ENCODE measurements at places on chromosomes 4 and X. TPM values are rescaled to one million over a fixed set of nuclear protein-coding genes. Genes with fewer than 3 reads are reported as not detected.

HERC5 gene
- total RNA-seq, result 3.5 TPM

DNA sequence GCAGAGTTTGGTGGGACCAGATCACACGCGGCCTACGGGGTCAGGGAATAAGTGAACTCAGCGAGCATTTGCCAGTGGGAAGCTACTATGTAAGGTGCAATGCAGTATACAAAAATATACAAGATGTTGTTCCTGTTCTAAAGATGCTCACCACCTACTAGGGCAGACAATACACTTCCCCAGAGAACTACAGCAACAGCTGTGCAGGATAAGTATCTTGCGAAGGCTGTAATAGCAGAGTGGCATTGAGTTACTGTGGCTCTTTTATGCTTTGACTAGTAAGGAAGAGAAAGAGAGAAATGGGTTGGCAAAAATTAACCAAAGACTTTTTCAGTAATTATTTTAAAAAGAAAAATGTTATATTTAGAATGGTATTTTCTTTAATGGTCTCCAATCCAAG, 61.2 kb downstream of the CDS1 start:
- peaks cover 15% of the 10 kb centered on the region for H3K4me1 ChIP-seq
- peaks cover 14% of the 10 kb centered on the region for H3K36me3 ChIP-seq
- H3K27ac ChIP-seq, result no peak overlapping the region
- DNase-seq, result no peak
- H3K4me3 ChIP-seq, result no peak overlapping the region

- DNase-seq, result no peak
- H3K36me3 ChIP-seq, result no peaks in the 10 kb centered on the region
- H3K4me3 ChIP-seq, result no peak overlapping the region
- H3K4me1 ChIP-seq, result no peaks in the 10 kb centered on the region
Observed at GRCh38 chrX:25659317-25659716, 478.8 kb upstream of the MAGEB18 start.

RNF150 gene
- total RNA-seq, result 23.1 TPM

DNA sequence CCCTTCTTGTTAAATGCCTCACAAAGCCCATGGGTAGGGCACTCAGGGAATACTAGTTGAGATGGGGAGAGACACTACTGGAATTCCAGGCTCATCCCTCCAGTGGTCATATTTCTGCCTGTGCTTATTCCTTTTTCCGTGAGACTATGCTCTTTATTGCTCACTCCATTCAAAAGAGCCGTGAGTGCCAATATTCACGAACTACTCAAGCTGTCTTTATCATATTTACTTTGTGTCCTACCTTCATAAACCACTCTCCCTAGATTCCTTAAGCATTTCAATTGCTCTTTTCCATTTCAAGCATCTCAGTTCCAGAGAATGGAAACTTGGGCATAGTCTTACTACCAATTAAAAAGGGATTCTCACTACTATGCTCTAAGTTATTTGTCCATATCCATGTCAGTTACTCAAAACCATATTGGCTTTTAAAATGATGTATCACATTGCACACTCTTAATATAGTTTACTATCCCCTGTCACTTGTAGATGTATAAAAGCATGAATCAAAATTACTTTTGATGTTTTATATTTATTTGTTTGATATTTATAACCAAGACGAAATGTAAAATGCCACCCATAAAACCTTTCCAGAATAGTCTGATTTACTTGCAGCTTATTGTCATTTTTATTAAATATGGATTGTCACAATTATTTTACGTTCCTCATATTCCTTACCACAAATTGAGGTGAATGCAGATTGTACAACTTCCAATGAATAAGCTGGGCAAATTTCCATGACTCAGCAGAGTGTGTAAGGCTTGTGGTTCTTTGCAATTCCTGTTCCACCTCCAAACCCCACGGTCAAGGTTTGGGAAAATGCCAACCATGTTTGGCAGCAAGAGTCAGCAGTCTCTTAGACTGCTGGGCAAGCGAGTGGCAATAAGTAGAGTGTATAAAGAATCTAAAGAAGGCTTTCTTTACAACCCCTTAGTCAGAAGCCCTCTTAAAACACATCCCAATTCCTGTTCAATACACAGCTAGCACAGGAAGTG, 24.4 kb downstream of the ENOX2 start:
- H3K27me3 ChIP-seq, result no peaks in the 10 kb centered on the region
- H3K36me3 ChIP-seq, result peaks cover 6% of the 10 kb centered on the region
- no peak for DNase-seq
- no peak overlapping the region for H3K27ac ChIP-seq
- peaks cover 10% of the 10 kb centered on the region for H3K4me1 ChIP-seq
